T-cell (primary cell): ENCODE measurements at places on chromosomes 16 and 17.

GRCh38 chr17:30921544-30922196 lies at the start of gene ADAP2:
ADAP2 (plus strand) TSS chr17:30921945; CDS start chr17:30922015, 70 bp downstream.
- DNase-seq: no peak

GRCh38 chr16:88700636-88701482 lies 5.3 kb downstream of the RNF166 start:
- peak; percentile 95 for DNase-seq

GRCh38 chr17:40315678-40316570 lies 6.9 kb downstream of the RARA start:
- DNase-seq: no peak

DNA sequence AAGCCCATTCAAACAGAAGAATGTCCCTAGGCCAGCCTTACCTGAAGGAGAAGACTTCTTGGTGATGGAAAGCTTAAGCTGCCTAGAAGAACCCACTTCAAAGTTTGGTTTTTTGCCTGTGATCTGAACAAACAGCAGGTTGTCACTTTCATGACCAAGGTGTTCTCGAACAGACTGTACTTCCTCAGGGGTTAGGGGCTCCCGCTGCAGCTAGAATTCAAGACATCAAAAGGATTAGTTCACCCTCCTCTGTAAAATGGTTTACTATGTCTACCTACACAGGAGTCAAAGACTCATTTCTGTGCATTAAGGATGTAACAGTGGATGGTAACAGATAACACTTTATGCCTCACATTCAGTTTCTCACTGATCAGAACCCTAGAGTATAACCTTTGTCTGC lies 13.2 kb downstream of the CIAPIN1 start:
- DNase-seq: peak; percentile 56

- DNase-seq: no peak
Observed at GRCh38 chr16:84085773-84086172, 31.0 kb downstream of the MBTPS1 start.

DNA sequence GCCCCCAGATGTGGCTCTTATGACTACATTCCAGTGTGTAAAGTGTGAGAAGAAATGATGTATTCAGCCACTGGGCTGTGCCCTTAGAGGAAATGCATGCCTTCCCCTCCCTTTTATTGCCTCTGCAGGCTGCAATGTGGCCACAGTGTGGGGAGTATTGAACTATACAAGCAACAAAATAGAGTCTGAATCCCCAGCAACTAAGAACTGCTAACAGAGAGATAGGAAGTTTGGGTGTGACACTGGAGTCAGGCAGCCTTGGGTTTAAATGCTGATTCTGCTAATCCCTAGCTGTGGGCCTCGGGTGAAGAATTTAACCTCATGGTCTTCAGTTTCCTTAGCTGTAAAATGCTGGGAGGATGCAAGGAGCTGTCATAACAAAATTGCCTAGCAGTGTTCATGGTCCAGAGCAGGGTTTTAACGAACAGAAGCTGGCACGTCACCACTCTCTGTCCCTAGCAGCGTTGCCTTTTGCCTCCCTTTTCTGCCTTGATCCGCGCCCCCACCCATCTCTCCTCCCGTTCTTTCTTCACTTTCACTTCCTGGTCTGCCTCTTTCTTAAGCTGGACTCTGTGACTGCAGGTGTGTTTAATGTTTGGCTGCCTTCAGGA lies 50.3 kb downstream of the KPNA2 start:
- DNase-seq: no peak

DNA sequence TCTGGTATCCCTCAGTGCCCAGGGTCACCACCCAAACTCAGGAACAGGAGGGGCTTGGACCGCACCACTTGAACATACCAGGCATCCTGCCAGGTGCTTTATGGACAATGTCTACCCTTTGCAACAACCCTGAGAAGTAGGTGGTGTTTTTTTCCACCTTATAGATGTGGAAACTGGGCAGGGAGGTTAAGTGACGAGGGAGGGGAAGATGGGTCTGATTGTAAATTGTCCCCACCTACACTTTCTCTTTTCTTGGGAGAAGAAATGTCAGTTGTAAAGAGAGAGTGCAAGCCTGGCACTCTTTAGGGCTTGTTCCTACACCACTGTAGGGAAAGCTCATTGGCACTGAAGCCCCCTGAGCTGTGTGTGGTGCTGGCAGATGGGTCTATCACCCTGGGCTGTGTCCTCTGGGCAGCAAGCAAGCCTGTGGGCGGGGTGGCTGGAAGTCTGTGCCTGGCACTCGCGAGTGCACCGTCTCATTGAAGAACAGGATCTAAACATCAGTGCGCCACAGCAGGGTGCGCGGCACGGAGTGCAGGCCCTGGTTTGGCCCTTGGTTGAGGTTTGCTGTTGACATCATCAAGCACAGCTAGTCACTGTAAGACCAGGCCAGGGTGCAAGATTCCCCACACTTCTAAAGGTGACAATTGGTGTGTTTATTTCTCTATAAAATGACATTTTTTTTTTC lies 15.1 kb downstream of the NOD2 start:
- no peak for DNase-seq

- DNase-seq: no peak
Observed at GRCh38 chr17:35898283-35899070, 18.3 kb upstream of the CCL5 start.

- no peak for DNase-seq
Observed at GRCh38 chr17:56824503-56824902, 9.2 kb downstream of the C17orf67 start.

DNA sequence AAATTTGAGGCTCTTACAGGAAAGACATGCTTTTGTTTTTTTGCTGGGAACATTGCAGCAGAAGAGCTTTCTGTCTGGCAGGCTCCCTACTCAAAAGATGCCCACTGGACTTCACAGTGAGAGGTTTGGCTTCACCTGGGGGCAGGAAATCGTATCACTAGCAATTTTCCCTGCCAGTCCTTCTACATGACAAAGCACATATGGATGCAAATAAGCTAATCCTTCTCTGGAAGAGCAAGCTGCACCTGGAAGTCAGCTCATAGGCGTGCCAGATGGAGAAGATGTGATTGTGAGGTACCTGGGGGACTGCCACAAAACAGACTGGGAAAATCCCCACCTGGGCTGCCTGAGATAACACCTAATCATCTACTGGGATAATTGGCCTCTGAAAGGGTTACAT lies 195.0 kb upstream of the CPHXL start:
- no peak for DNase-seq

DNA sequence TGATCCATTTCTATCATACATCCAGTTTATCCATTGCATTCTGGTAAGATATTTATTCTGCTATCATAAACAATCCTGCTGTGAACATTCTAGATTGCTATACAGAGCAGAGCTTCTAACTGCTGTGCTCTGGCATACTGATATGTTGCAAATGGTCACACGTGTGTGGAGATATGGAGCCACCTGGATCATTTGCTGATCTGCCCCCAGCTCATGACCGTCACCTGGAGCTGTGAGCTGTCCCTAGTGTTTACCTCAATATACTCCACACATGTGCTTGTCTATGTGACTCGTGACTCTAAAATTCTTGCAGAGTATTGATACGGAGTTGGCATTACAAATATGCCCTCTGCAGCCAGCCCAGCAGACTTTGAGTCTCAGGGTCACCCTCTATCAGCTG lies 164.5 kb upstream of the ZFHX3 start:
- DNase-seq: no peak

DNA sequence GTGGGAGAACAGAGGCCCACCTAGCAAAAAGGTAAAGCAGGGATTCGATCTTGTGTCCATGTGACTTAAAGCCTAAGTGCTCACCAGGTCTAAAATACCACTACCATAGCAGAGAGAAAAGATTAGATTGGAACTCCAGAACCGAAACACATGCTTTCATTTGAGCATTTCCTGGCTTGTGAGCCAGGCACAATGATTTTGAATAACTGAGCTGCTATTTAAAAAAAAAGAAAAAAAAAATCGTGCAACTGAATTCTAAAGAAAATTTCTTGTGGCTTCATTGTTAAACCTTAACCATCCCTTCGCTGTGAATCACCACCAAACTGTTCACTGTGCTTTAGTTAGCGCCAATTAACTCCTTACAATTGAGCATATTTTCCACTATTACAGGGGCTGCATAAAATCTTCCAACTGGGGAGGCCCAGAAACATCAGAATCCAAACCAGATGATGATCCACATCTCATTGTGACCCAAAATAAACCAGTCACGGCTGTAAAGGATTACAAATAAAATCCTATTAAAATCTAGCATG lies 366.4 kb upstream of the ERCC4 start:
- DNase-seq: no peak

DNA sequence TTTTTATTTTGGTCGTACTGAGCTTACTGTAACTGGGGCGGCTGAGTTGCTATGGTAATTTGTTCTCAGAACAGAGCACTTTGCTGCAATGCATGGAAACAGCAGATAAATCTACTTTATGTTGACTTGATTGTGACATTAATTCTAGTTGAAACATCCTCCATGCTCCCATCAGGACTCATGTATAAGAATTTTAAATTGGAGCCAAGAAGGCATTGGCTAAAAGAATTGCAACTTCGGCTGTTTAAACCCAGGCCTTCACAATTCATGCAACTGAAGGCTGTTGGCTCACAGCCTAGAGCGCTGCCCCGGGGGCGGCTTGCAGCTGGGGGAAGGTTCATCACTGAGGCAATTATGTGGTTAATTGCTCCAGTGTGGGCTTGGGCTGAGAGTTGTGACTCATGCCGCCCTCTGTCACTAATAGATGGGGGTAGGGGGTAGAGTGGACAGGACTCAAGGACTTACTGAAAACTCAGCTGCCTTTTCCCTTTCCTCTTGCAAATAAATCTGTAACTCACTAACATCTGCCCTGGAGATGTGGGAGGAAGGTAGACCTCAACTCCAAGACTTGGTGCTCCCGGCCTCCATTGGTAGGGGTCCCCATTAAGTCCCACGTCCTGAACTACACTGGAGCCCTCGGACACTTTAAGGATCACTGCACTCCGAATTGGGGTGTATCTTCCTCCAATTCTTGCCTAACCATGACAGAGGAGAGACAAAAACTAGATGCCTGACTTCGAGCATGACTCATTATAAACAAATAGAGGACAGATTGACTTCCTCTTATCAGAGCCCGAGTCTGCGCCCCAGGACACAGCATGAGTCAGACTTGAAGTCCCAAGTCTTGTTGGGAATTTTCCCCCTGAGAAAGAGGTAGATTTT lies 37.5 kb downstream of the ERCC4 start:
- no peak for DNase-seq

DNA sequence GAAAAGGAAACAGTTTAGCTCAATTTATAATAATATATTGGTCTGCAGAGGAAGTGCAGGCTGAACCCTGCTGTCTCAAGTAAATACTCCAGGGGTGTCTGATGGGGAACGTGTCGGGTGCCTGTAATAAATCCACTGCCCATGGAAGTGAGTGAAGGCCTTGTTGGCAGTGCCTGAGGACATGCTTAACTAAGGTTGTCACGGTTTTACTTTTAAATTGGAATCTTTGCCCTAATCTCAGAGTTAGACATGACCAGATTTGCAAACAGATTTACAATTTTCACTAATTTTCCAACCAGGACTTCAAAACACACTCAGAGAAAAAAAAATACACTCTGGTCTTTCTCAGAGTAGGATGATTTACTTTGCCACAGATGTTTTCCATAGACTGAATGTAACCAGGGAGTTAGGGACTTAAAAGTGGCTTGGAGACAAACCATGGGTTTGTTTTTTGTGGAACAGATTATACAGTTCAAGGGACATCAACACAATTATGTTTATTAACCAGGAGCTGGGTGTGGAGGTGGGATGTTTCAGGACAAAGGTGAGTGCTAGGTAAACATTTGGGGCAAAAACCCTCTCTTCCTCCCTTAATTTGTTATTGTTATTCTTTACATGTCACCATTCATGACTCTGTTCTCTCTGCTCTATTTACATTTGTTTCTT lies 144.5 kb downstream of the FTO start:
- no peak for DNase-seq

- DNase-seq: no peak
Observed at GRCh38 chr16:56871172-56871593, 6.2 kb downstream of the SLC12A3 start.

DNA sequence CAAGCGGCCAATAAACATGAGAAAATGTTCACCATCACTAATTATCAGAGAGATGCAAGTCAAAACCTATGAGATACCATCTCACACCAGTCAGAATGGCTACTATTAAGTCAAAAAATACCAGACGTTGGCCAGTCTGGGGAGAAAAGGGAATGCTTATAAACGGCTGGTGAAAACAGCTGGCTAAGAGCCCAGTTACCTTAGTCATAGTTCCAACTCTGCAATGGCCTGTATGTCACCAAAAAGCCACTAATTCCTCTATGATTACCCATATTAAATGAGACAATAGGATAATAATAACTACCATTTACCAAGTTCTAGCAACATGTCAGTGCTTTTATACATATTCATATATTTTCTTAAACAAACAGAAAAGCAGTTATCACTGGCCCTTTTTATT lies 42.9 kb upstream of the CDRT4 start:
- no peak for DNase-seq

DNA sequence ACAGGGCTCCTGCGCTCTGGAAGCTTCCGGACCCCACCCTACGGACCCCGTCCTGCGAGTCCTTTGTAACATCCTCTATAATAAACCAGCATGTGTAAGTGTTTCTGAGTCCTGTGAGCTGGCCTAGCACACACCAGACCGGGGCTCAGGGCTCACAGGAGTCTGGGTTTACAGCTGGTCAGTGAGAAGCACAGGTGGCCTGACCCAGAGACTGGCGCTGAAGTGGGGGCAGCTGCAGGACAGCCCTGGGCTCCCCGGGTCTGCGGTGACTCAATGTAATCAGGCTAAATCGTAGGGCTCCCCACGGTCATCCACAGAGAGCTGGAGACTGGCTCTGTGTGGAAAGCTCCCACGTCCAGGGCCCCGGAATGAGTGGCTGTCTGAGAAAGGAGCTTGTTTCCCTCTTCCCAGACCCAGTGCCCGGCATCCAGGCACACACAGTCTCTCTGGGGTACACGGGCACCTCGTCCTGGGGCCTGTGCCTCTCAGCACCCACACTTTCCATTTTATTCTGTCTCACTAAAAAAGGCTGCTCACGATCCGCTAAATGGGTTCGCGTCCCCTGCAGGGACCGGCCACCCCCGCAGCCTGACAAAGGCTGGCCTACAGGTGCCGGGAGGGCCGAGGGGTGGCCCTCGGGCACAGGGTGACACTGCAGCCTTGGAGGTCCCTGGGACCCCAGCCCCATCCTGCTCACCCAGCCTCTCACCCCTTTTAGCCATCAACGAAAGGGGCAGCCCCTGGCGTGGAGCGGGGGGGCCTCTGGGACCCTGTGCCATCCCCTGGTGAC lies 18.9 kb upstream of the CBFA2T3 start:
- no peak for DNase-seq
